Stimulated activated CD4-positive, alpha-beta T cell treated with anti-CD3 and anti-CD28 coated beads, TNF-alpha, amount 100 ng/mL, for 1 hour (primary cell): ENCODE measurements at places on chromosomes 12 and 14.

GRCh38 chr12:98594050-98594835 is 757 bp downstream of the SLC25A3 start:
- DNase-seq = no peak

DNA sequence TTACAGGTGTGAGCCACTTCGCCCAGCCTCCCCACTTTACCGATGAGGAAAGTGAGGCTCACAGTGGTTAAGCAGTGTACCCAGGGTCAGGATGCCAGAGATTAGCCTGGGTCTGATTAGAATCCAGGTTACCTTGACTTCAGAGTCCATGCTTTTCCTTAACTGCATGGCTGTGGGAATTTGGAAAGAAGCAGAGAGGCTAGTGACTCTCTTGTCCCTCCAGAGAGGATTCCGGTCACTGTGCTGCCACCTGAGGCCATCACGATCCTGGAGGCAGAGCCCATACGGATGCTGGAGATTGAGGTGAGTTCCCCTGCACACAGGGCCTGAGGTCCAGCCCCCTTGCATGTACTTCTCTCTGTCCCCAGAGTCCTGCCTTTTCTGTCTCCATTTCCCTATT is 4.7 kb downstream of the REC8 start:
- DNase-seq = no peak

DNA sequence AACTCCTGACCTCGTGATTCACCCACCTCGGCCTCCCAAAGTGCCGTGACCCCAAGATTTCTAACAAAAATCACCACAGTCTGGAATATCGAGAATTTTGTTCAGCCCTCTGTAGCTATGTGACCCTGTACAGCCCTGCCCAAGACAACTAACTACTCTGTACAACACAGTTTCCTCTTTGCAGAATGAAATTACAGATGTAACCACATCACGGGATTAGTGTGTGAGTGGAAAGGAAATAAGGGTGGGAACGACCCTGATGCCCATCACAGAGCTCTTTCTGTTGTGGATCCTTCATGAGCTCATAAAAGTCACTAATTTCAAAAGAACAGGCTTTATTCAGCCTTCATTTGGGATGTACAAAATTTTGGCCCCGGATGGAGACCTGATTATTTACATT is 50.5 kb upstream of the KRR1 start:
- DNase-seq = no peak

- no peak for DNase-seq
These were observed 147.2 kb downstream of the PLEKHA5 start for GRCh38 chr12:19276767-19277166.

- DNase-seq = no peak
These were observed 172.3 kb upstream of the PTPRQ start for GRCh38 chr12:80271780-80272179.

GRCh38 chr12:44677724-44678123 is 198.4 kb downstream of the NELL2 start:
- DNase-seq = no peak

DNA sequence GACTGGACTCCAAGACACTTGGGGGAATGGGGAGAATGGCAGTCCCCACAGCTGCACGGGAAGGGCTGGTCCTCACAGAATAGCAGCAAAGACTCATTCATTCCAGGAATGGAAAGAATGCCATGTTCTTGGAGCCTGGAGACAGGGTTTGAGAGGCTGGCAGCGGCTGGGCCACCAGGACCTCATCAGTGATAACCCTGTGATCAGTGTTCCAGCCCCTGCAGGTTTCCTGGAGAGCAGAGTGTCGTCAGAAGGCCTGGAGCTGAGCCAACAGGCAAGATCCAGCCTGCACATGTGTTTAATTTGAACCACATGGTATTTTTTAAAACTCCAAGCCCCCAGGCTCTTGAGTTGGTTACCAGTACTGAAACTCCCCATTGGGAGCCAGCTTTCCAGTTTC is 11.3 kb downstream of the BDKRB1 start:
- no peak for DNase-seq

GRCh38 chr12:8956073-8956472 is 6.6 kb upstream of the M6PR start:
- DNase-seq = no peak

DNA sequence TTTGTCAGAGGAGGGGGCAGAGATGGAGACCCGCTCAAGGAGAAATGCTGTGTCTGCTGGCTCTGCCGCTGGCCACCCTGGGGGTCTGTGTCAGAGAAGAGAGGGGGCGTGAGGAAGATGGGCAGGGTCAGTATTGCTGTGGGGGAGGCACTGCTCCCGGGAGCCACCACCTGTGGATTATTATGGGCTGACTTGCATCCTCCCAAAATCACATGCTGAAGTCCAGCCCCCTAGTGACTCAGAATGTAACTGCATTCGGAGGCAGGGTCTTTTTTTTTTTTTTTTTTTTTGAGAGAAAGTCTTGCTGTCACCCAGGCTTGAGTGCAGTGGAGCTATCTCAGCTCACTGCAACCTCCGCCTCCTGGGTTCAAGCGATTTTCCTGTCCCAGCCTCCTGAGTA is 12.3 kb downstream of the ABCD4 start:
- DNase-seq = no peak
